ENCODE measurements at places on chromosomes 4 and X.
A peak's percentile ranks its signal among the peaks of the same experiment; 100 is the strongest.

DNA sequence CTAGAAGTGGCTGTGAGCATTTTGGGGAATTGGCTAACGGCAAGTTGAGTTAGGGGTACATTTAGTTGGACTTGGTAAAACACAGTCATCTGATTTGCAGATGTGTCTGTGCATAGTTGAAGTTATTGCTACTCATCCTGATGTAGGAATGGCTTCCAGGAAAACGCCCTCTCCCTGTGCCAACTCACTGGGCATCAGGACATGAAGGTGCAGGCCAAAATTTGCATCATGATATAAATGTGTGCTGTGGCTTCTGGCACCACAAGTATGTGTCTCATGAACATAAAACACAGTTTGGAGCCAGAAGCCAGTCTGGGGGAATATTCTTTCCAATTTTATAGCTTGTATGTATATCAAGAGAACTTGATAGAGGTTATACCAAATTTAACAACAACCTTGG, 54.2 kb upstream of the CBR4 start:
- peaks cover 25% of the 10 kb centered on the region for H3K4me1 ChIP-seq
- H3K27me3 ChIP-seq, result no peaks in the 10 kb centered on the region

GRCh38 chr4:87423317-87424098, 1.1 kb downstream of the NUDT9 start:
- peaks cover 20% of the 10 kb centered on the region for H3K4me1 ChIP-seq
- H3K36me3 ChIP-seq, result peaks cover 4% of the 10 kb centered on the region
- DNase-seq, result no peak

GRCh38 chr4:123170843-123171242, 225.8 kb upstream of the SPRY1 start:
- H3K4me3 ChIP-seq, result no peak overlapping the region
- H3K4me1 ChIP-seq, result peaks cover 8% of the 10 kb centered on the region

- H3K27ac ChIP-seq, result no peak overlapping the region
- H3K4me3 ChIP-seq, result no peak overlapping the region
- no peaks in the 10 kb centered on the region for H3K36me3 ChIP-seq
- no peak for DNase-seq
These were observed 112.6 kb downstream of the FRAS1 start for GRCh38 chr4:78169728-78170127.

GRCh38 chr4:101037249-101037648, 310.1 kb downstream of the PPP3CA start:
- H3K36me3 ChIP-seq, result peaks cover 19% of the 10 kb centered on the region
- no peak overlapping the region for H3K4me3 ChIP-seq
- H3K4me1 ChIP-seq, result peaks cover 6% of the 10 kb centered on the region
- peak overlapping the region; percentile 85 for H3K27ac ChIP-seq
- DNase-seq, result no peak
- H3K27me3 ChIP-seq, result no peaks in the 10 kb centered on the region

GRCh38 chr4:140858897-140859296, 102.7 kb upstream of the TBC1D9 start:
- H3K4me3 ChIP-seq, result no peak overlapping the region
- no peak overlapping the region for H3K27ac ChIP-seq
- peaks cover 17% of the 10 kb centered on the region for H3K4me1 ChIP-seq
- no peak for DNase-seq
- H3K36me3 ChIP-seq, result peaks cover 3% of the 10 kb centered on the region

GRCh38 chrX:44945736-44946135, 72.7 kb downstream of the KDM6A start:
- no peak overlapping the region for H3K27ac ChIP-seq
- H3K27me3 ChIP-seq, result no peaks in the 10 kb centered on the region
- H3K36me3 ChIP-seq, result peaks cover 8% of the 10 kb centered on the region
- no peaks in the 10 kb centered on the region for H3K4me1 ChIP-seq

GRCh38 chr4:125314676-125315575, at the start of gene FAT4:
Gene FAT4 (plus strand): TSS chr4:125314955. CDS start chr4:125316412, 1,457 bp downstream.
- peaks cover 64% of the 10 kb centered on the region for H3K27me3 ChIP-seq
- H3K36me3 ChIP-seq, result peaks cover 20% of the 10 kb centered on the region
- peaks cover 12% of the 10 kb centered on the region for H3K4me1 ChIP-seq
- H3K27ac ChIP-seq, result peak within 1 kb of the TSS; percentile 87
- H3K4me3 ChIP-seq, result peak within 1 kb of the TSS; percentile 94

DNA sequence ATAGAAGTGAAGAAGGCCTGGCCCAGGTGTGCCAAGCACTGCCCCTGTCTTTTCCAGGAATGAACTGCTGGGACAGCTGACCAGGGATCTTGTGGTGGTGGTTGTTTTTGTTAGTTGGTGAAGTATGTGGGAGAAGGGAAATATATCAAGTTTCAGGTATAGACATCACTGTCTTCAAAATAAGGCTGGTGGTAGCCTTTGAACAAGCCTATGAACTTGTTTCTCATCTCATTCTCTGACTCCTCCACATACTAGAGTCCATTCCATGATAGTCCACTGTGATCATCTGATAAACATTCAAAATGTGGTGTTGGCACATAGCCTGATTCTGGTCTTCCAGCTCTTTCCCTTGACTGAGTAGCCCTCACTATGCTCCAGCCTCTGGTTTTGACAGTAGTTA, 303.7 kb downstream of the CAMK2D start:
- H3K27ac ChIP-seq, result no peak overlapping the region
- no peaks in the 10 kb centered on the region for H3K27me3 ChIP-seq
- H3K4me3 ChIP-seq, result no peak overlapping the region
- DNase-seq, result no peak
- peaks cover 8% of the 10 kb centered on the region for H3K4me1 ChIP-seq

- H3K4me3 ChIP-seq, result no peak overlapping the region
- no peak for DNase-seq
- H3K36me3 ChIP-seq, result peaks cover 13% of the 10 kb centered on the region
- no peak overlapping the region for H3K27ac ChIP-seq
- H3K4me1 ChIP-seq, result peaks cover 8% of the 10 kb centered on the region
These were observed 38.1 kb downstream of the MID1 start for GRCh38 chrX:10582215-10582733.

- no peak overlapping the region for H3K27ac ChIP-seq
- peak overlapping the region; percentile 26 for H3K4me3 ChIP-seq
- DNase-seq, result no peak
- H3K36me3 ChIP-seq, result peaks cover 16% of the 10 kb centered on the region
- peaks cover 15% of the 10 kb centered on the region for H3K4me1 ChIP-seq
These were observed 2.4 kb downstream of the SRD5A3 start for GRCh38 chr4:55348466-55348865.

- no peak overlapping the region for H3K27ac ChIP-seq
- H3K36me3 ChIP-seq, result no peaks in the 10 kb centered on the region
- DNase-seq, result no peak
- no peaks in the 10 kb centered on the region for H3K27me3 ChIP-seq
- no peaks in the 10 kb centered on the region for H3K4me1 ChIP-seq
These were observed 531 bp downstream of the DGKQ start for GRCh38 chr4:972651-973424.

DNA sequence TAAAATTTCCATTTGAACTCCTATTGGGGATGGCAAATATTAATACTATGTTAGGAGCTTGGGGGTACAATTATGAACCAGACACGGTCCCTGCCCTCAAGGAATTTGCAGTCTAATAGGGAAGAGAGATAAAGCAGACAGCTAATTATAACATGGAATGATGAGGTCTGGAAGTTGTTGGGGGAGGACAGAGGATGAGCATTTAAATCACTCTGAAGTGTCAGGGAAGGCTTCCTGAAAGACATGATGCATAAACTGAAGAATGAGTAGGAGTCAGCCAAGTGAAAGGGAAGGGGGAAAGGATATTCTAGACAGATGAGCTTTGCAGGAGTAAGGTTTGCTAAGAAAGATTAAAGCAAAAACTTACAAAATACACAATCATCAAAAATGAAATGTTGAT, 15.9 kb downstream of the PLAC1 start:
- no peak overlapping the region for H3K27ac ChIP-seq
- no peaks in the 10 kb centered on the region for H3K27me3 ChIP-seq
- no peak for DNase-seq

DNA sequence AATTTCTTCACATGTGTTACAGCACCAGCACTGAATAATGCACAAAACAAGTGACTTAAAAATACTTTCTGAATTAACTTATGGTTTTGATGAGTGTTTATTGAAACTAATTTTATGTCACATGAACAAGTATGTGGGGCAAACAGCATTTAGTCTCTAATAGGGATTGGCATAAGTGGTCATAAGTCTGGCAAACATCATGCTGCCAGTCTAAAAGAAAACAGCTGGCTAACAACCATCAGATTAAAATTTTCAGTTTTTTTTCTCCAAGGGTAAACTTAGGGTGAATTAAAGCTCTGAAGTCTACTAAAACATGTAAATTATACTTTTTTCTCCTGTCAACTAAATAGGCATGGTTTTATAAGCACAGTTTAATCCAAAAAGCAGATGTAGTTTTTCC, 1014.2 kb downstream of the FAT4 start:
- no peaks in the 10 kb centered on the region for H3K36me3 ChIP-seq
- H3K27me3 ChIP-seq, result no peaks in the 10 kb centered on the region
- no peak overlapping the region for H3K4me3 ChIP-seq
- no peak for DNase-seq
- H3K27ac ChIP-seq, result no peak overlapping the region

GRCh38 chrX:118963159-118963558, 11.3 kb upstream of the LONRF3 start:
- no peaks in the 10 kb centered on the region for H3K36me3 ChIP-seq
- peaks cover 9% of the 10 kb centered on the region for H3K27me3 ChIP-seq
- H3K4me3 ChIP-seq, result no peak overlapping the region

DNA sequence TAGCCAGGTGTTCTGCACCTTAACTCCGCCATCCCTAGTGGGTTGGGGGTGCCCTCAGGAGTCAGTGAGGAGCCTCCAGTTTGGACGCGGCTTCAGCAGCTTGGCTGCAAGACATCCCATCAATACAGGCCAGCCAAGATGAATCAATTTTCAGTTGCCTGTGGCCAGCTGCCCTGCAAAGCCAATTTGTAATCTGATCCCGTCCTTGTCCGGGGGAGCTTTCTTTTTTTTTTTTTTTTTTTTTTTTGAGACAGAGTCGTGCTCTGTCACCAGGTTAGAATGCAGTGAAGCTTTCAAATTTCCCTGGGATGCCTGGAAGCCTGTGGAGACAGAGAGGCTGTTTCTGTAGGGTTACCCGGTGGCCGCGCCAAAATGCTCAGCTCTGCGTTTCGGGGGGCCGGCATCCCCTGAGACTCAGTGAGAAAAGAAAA, 192.5 kb downstream of the ASMT start:
- peak overlapping the region; percentile 43 for H3K27ac ChIP-seq
- no peaks in the 10 kb centered on the region for H3K27me3 ChIP-seq
- H3K4me3 ChIP-seq, result peak overlapping the region; percentile 79
- peaks cover 11% of the 10 kb centered on the region for H3K4me1 ChIP-seq

GRCh38 chr4:76203541-76203940, 10.1 kb downstream of the SCARB2 start:
- no peak overlapping the region for H3K27ac ChIP-seq
- peaks cover 16% of the 10 kb centered on the region for H3K36me3 ChIP-seq
- H3K4me3 ChIP-seq, result no peak overlapping the region
- no peaks in the 10 kb centered on the region for H3K27me3 ChIP-seq
- no peak for DNase-seq

DNA sequence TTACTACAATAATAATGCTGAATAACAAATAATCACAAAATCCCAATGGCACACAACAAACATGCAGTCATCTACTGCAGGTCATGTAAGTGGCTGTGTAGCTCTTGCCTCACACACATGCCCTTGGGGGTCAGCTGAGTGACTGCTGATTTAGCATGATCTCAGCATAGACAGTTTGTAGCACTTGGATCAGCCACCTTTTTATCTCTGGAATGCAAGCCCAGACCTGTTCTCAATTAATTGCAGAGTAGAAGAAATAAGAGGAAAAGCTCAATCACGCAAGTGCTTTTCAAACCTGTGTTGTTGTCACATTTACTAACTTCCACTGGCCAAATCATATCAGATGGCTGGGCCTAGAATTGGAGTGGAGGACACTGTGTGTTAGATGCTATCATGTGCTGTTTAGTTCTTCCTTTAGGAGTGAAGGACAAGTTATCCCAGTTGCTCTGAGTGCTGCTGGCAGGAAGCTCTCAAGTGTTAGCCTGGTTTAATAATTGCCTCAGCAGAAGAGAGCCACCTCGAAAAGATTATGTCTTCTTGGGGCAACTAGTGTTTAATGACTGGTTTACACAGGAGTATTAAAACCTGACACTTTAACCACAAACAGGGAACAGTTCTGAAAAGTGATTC, 128.3 kb upstream of the EPHA5 start:
- H3K4me1 ChIP-seq, result no peaks in the 10 kb centered on the region
- H3K27ac ChIP-seq, result no peak overlapping the region
- no peaks in the 10 kb centered on the region for H3K27me3 ChIP-seq
- H3K36me3 ChIP-seq, result no peaks in the 10 kb centered on the region
- no peak for DNase-seq

- no peak for DNase-seq
- peaks cover 16% of the 10 kb centered on the region for H3K36me3 ChIP-seq
- no peaks in the 10 kb centered on the region for H3K27me3 ChIP-seq
- no peak overlapping the region for H3K4me3 ChIP-seq
These were observed 47.6 kb downstream of the METTL14 start for GRCh38 chr4:118732591-118733330.

- H3K36me3 ChIP-seq, result no peaks in the 10 kb centered on the region
- no peaks in the 10 kb centered on the region for H3K4me1 ChIP-seq
- H3K27ac ChIP-seq, result no peak overlapping the region
- H3K27me3 ChIP-seq, result peaks cover 50% of the 10 kb centered on the region
These were observed 9.0 kb downstream of the BMP3 start for GRCh38 chr4:81039351-81039972.

DNA sequence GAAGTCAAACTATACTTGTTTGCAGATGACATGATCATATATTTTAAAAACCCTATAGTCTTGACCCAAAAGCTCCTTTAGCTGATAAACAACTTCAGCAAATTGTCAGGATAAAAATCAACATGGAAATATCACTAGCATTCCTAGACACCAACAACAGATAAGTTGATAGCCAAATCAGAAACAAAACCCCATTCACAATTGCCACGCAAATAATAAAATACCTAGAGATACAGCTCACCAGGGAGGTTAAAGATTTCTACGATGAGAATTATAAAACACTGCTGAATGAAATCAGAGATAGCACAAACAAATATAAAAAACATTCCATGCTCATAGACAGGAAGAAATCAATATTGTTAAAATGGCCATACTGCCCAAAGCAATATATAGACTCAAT, 605.0 kb upstream of the GRIA3 start:
- H3K4me3 ChIP-seq, result no peak overlapping the region
- H3K27me3 ChIP-seq, result no peaks in the 10 kb centered on the region
- no peak for DNase-seq

DNA sequence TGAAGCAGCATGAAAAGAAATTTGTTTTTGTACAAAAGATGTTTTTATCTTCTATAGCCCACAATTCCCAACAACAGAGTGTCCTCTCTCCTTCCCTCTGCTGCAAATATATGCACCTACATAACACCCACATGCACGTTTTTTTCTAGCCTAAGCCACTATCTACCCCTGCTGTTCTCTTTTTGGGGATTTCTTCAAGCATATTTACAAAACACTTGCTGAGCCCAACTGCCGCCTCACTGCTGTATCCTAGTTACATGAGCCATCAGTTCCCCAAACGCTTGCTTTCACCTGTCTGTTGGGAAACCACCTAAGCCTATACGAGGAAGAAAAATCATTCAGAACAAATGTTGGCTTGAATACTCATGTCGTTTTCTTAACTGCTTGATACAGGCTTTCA, 127.2 kb downstream of the CHRNA9 start:
- no peaks in the 10 kb centered on the region for H3K36me3 ChIP-seq
- no peaks in the 10 kb centered on the region for H3K27me3 ChIP-seq
- no peak overlapping the region for H3K4me3 ChIP-seq
- no peak for DNase-seq
- H3K4me1 ChIP-seq, result no peaks in the 10 kb centered on the region

GRCh38 chr4:184715526-184715925, 18.4 kb downstream of the CENPU start:
- no peak overlapping the region for H3K27ac ChIP-seq
- DNase-seq, result no peak
- H3K4me1 ChIP-seq, result no peaks in the 10 kb centered on the region
- H3K27me3 ChIP-seq, result no peaks in the 10 kb centered on the region
- H3K4me3 ChIP-seq, result no peak overlapping the region

GRCh38 chrX:17030092-17030491, 83.6 kb downstream of the REPS2 start:
- no peak overlapping the region for H3K4me3 ChIP-seq
- H3K27ac ChIP-seq, result no peak overlapping the region
- DNase-seq, result no peak
- no peaks in the 10 kb centered on the region for H3K27me3 ChIP-seq
- peaks cover 3% of the 10 kb centered on the region for H3K36me3 ChIP-seq
